ENCODE measurements at places on chromosomes 1 and 21. TPM values are rescaled to one million over a fixed set of nuclear protein-coding genes. Genes with fewer than 3 reads are reported as not detected.

The KLHDC8A gene
- total RNA-seq = not detected

The CFHR1 gene
- total RNA-seq = not detected

The TMEM52 gene
- total RNA-seq = 8.2 TPM

The ADGRB2 gene
- total RNA-seq = 1.4 TPM

The CELSR2 gene
- total RNA-seq = 41.3 TPM

The OR13G1 gene
- not detected for total RNA-seq

The NPHS2 gene
- not detected for total RNA-seq

The SNX7 gene
- 22.2 TPM for total RNA-seq

The C1orf122 gene
- total RNA-seq = 80.3 TPM

The CACHD1 gene
- total RNA-seq = 2.2 TPM

The ZMYND12 gene
- 0.09 TPM for total RNA-seq

The MATN1 gene
- total RNA-seq = not detected

The SIK1 gene
- 9.8 TPM for total RNA-seq

The BSND gene
- total RNA-seq = not detected

The ATP1A4 gene
- total RNA-seq = not detected

The NHLH1 gene
- not detected for total RNA-seq

The SMAP2 gene
- total RNA-seq = 17.0 TPM

The GPX7 gene
- 4.3 TPM for total RNA-seq

The FCER1A gene
- not detected for total RNA-seq

The PDZK1 gene
- 0.56 TPM for total RNA-seq
